ENCODE measurements at places on chromosomes 2 and 18.

DNA sequence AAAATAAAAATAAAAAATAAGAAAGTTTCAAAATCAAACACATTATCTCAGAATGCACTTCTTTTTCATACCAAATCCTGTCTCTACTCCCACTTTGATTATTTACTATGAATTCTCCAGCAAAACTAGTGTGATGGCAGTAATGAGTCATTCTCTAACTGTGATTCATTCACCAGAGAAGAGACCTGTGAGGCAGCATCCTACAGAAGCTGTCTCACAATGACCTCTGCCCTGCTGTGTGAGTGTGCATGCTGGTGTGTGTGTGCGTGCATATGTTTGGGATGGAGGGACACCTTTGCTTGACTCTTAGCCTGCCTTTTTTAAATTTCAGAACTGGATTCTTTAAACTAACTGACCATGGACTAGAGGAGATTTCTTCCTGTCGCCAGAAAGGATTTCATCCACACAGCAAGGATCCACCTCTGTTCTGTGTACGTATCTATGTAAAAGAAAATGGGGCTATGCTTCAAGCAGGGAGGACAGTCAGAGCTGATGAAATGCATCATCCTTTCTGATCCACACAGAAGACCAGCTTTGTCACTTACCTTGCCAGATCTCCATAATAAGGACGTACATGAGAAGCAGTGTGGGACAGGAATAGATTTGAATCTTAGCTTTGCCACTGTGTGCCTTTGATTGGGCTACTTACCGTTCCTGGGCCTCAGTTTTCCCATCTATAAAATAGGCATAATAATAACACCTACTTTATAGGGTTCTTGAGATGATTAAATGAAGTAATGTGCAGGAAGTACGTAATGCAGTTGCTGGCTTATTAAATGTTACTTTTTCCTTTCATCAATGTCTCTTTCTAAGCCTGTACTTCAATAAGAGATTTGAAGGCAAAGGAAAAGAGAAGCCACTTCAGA lies 31.2 kb downstream of the STAMBP start:
- DNase-seq, result peak; percentile 55

DNA sequence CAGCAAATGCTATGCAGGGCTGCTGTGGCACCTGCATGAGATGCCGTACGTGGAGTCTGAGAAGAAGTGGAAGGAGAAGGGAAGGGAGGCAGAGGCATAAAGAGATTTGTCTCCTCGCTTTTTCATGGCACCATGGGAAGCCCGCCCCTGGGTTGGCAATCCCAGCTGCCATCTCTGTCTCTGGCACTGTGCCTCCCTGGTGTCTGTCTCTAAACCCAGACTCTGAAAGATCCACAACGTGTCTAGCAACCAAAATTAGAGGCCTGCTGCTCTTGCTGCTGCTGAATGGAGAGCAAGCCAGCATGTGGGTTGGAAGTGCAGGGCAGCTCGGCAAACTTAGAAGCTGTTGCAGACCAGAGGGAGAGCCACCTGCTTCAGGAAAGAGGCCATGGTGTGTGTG lies 53.1 kb downstream of the INO80C start:
- DNase-seq, result no peak

- peak; percentile 96 for DNase-seq
Measured at GRCh38 chr2:100292022-100292580, 30.2 kb downstream of the LONRF2 start.

GRCh38 chr2:222459983-222460382 lies 35.6 kb downstream of the SGPP2 start:
- no peak for DNase-seq

DNA sequence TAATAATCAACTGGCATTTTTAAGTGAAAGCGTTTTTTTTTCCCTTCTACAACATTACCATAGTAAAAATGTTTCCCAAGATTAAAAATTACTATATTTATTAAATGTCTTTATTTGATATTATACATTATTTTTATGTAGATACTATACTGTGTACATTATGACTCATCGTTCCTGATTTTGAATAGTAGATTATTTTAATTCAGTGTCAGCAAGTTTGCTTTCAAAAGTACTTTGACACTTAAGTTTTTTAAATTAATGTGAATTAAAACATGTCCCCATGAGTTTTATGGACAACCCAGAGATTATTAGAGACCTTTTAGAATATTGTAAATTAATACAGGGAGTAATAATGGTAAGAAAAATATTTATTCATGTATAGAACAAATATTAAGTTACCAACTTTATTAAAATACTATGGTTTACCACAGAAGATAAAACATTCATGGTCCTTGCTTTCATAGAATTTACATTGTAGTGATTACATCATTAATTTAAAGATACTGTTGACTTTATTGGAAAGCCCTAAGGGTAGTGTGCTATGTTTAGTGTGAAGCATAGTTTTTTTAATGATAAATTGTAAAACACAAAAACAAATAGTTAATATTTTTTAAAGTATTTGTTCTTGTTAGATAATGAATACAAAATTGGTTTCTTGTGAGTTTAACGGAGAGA lies 21.9 kb downstream of the DYNC1I2 start:
- DNase-seq, result no peak

DNA sequence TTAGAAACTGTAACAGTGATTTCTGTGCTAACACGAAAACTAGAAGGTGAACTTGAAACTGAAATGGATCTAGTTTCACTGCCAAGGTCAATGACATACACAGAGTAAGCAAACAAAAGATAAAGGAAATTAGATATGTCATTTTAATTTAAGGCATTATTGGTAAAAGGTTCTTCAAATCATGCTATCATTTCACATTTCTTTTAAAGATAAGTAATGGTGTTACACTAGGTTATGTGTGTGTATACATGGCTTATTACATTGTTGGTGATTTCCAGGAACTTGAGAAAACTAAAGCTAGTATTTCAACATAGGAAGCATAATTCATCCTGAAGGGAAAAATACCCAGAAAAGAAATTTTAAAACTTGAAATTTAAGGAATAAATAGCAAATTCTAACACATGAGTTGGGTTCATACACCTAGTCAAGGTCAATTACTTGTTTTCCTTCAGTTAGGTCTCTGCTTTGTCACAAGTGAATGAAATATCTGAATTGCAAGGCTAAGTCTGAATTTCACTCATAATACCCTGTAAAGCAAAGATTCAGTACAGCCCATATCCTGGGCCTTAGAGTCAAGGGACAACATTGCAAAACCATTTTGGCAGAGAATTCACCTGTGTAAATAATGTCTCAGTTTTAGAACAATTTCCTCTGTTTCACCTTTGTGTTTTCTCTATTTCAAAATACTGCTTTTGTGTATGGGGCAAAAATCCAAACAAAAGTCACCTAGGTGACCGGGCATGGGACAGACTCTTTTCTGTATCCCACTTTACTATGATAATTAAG lies 141.6 kb downstream of the SRBD1 start:
- peak; percentile 21 for DNase-seq

- DNase-seq, result no peak
Measured at GRCh38 chr18:78641689-78642231, 337.9 kb upstream of the SALL3 start.

- no peak for DNase-seq
Measured at GRCh38 chr2:62966991-62967390, 83.6 kb upstream of the OTX1 start.

GRCh38 chr2:144325086-144325485 lies 194.8 kb downstream of the ZEB2 start:
- peak; percentile 3 for DNase-seq

GRCh38 chr2:16346671-16347070 lies 319.0 kb downstream of the CYRIA start:
- DNase-seq, result no peak

GRCh38 chr2:227150222-227150936 lies 13.6 kb downstream of the COL4A4 start:
- no peak for DNase-seq

- DNase-seq, result peak; percentile 98
Measured at GRCh38 chr2:195656859-195657633, at the start of gene SLC39A10. SLC39A10 (plus strand) TSS chr2:195657226; CDS start chr2:195680043, 22,817 bp downstream.

GRCh38 chr2:160408173-160408958 lies 85.2 kb downstream of the RBMS1 start:
- DNase-seq, result no peak

- no peak for DNase-seq
Measured at GRCh38 chr2:106284691-106285202, 90.6 kb upstream of the UXS1 start.

DNA sequence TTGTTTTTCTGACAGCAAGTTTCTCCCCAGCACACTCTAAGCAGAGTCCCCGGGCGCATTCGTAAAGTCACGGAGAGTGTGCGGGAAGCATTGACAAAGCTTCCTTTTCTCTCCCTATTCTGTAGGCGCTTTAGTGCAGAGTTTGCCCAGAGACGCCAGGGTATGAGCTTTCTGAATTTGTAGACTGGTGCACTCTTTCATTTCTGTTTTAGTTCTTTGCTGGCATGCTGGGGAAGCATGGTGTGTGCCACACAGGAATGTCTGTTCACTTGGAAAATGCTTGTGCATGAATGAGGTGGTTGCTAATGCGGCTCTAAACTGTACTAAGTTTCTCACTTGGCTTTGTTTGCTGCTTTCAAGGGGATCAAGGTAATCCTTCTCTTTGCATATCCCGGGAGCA lies 102.6 kb downstream of the RTN4 start:
- DNase-seq, result no peak

GRCh38 chr2:9539531-9539930 lies 16.1 kb downstream of the ADAM17 start:
- DNase-seq, result peak; percentile 80

DNA sequence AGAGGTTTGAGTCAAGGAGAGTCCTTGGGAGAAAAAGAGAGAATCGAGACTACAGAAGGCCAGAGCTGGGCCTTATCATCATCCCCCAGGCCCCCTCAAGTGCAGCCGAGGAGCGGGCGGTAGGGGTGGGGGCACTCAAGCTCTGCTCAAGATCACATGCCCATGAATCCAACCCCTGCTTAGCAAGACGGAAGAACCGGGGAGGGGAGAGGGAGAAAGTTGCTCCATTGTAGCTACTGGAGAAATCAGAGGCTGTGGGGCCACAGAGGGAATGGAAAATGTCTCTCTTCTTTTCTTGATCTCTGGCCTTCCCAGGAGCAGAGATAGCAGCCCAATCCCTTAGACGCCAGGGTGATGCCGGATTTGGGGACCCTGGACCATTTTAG lies 14.6 kb downstream of the SLC4A3 start:
- DNase-seq, result peak; percentile 17

GRCh38 chr18:40867459-40867858 lies 1087.6 kb upstream of the PIK3C3 start:
- peak; percentile 65 for DNase-seq

GRCh38 chr2:131543385-131543891 lies 15.8 kb downstream of the CCDC74A start:
- DNase-seq, result no peak

GRCh38 chr2:212998626-212999359 lies 152.6 kb downstream of the IKZF2 start:
- DNase-seq, result no peak

DNA sequence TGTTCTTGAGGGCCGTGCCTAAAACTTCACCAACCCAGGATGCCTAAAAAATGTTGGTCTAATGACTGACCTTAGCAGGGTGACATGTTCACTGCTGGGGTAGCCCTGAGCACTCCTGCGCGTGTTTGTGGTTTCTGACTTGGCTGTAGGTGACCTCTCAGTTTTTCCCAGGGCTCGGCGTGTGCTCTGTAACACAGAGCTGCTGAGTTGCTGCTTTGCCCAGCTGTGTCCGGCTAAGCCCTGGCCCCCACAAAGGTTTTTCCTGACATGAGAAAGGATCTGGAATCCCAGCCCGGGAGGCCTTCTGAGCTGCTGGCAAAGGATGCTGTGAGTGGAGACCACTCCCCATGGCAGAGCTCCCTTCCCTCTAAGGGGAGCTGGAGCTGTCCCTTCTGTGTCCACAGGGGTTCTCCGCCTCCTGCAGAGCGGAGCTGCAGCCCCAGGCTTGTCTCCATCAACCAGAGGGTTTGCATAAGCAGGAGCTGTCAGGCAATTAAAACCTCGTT lies 52.7 kb downstream of the CRIM1 start:
- peak; percentile 88 for DNase-seq

DNA sequence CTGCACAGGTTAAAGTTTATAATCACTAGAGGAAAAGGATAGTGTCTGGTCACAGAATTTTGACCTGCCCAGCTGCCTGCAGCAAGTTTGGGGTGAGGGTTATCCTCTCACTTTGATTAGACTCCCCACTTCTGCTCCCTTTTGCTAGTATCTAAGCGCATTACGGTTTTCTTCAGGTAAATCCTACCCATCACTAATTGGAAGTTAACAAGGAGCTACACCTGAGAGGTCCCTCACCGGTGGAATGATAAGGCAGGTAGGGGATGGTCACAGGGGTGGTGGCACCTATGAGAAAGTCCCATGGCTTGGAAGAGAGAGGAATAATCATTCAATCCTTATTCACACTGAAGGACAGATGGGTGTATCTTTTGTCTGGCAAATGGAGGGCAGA lies 7.6 kb downstream of the BCL2 start:
- DNase-seq, result no peak

- DNase-seq, result no peak
Measured at GRCh38 chr18:47680488-47680887, 250.0 kb downstream of the SMAD2 start.

DNA sequence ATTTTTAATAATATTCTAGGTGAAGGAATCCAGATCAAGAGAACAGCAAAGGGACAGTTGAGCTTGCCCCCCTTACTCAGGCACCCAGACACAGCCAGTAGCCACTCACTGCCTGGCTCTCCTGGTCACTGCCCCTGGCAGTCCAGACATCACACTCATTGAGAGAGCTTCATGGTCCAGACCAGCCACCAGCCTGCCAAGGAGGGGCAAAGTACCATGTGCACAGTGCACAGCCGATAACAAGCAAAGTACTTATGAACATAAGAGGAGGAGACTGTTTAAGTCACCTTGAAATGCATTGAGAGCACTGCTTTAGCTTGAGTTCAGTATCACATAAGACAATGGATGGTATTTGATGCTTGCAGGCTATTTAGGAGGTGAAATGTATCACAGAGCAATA lies 21.6 kb upstream of the CYRIA start:
- no peak for DNase-seq

DNA sequence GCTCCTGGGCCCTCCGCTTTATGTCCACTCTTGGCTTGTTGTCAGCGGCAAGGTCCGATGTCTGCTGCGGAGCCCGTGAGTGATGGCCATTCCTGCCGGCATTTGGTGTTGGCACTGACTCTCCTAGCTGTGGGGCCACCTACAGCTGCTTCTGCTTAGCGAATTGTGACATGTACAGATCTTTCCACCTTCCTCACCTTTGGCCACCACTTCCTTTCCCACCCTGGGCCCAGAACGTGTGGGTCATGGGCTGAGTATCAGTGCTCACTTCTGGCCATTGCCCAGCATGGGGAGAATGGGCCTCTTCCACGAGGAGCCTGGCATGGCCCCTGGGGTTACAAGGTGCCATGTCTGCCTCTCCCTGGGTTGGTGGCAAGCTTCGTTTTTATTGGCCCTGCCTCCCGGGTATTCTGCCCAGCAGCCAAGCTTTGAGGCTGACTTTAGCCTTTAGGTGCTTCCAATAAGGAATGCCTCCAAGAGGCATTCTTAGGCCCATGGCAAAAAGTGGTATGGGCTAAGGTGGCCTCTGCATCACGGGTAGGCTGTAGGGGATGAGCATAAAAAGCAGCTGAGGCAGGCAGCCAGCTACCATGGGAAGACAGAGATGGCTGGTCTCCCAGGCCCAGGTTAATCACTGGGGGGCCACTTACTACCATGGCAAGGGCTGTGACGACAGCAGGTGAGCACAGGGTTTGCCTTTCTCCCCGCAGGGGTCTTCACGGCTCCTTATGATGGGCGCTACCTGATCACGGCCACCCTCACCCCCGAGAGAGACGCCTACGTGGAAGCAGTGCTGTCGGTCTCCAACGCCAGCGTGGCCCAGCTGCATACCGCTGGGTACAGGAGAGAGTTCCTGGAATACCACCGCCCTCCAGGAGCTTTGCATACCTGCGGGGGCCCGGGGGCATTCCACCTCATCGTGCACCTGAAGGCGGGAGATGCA lies 65.8 kb downstream of the EMILIN2 start:
- DNase-seq, result no peak

All from fibroblast of villous mesenchyme (primary cell).